ENCODE measurements at places on chromosomes 7 and 10. TPM values are rescaled to one million over a fixed set of nuclear protein-coding genes. Genes with fewer than 3 reads are reported as not detected.

DNA sequence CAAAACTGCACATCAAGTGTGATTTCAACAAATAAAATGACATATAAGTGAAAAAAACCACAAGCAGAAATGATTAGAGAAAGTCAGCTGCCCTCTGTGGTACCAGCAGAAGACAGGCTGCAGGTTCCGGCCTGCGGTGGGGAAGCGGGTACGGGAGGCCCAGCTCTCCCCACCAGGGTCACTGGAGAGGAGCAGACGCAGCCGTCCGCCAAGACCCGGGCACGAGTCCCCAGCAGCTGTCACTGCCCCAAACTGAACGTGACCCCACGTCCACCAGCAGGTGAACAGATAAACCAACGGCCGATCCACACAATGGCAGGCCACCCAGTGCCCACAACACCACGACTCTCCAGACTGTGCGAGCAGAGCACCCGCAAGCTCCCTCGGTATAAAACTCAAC lies 16.1 kb upstream of the MICALL2 start:
- DNase-seq, result no peak

GRCh38 chr10:28684986-28685580 lies 7.8 kb downstream of the BAMBI start:
- peak; percentile 79 for DNase-seq

DNA sequence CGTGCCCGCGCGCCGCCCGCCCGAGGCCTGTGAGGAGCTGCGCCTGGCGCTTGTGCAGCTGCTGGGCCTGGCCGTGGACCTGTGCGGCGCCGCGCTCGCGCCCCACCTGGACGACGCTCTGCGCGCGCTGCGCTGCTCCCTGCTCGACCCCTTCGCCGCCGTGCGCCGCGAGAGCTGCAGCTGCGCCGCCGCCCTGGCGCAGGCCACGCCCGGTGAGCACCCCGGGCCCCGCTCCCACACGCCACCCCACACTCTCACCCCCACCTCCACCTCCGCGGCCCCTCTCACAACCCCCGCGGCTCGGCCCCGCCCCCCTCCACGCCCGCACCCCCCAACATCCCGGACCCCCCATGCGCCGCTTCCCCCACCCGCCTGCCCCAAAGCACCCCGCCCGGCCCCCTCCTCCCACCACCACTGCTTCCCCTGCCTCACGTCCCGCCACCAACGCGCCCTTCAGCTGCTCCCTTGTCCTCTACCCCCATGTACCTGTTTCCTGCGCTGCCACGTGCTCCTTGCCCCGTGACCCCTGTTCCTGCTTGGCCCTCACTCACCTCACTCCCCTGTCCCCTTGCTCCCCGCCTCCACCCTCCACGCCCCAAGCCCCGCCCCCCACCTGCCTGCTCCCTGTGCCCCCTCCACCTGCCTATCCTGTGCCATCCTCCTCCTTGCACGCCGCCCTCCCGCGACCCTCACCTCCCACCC lies at the start of gene PRKAR1B:
PRKAR1B (minus strand) TSS at position 178 of the 702 bp plus-strand sequence. CDS start 15,776 bp downstream, outside the sequence.
- DNase-seq, result no peak

GRCh38 chr10:79608505-79609375 lies 2.0 kb upstream of the SFTPA1 start:
- DNase-seq, result no peak

DNA sequence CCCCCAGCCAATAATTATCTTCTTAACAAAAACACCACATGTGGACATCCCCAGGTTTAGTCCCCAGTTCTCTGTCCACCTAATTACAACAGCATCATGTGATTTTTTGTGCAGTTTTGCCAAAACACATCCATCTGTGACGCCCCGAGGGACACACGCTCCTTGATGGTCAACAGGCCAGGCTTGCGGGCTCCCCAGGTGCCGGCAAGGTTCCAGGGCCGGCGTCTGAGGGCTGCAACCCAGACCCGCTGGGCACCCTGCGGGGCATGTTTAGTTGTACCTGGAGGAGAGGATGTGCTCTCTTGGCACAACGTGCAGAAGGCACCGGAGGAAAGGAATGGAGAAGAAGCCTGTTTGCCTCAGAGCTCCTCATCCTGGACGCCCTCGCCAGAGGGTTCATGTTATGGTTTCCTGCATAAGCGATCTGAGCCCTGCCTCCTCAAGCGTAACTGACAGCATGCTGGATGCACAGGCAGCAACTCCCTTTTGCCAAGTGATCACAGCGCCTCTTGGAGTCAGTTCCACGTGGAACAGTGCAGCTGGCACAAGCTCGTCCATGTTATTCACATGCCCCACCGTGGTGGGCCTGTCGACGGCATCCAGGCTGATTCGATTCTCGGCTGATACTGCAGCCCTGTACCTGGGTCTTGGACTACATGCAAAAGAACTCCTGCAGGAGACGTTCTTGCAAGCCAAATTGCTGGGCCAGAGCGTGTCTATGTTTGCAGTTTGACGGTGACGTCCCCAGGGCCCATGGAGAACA lies 41.6 kb downstream of the JAKMIP3 start:
- DNase-seq, result no peak

Gene VOPP1
- 200 TPM for total RNA-seq

GRCh38 chr10:30758338-30758737 lies 128.8 kb upstream of the LYZL2 start:
- no peak for DNase-seq

Gene FBXO24
- total RNA-seq, result 4.6 TPM

GRCh38 chr7:151168003-151168786 lies 701 bp upstream of the GBX1 start:
- peak; percentile 39 for DNase-seq

GRCh38 chr10:132948351-132948750 lies 6.0 kb upstream of the CFAP46 start:
- no peak for DNase-seq

Gene CYP3A7
- total RNA-seq, result not detected

DNA sequence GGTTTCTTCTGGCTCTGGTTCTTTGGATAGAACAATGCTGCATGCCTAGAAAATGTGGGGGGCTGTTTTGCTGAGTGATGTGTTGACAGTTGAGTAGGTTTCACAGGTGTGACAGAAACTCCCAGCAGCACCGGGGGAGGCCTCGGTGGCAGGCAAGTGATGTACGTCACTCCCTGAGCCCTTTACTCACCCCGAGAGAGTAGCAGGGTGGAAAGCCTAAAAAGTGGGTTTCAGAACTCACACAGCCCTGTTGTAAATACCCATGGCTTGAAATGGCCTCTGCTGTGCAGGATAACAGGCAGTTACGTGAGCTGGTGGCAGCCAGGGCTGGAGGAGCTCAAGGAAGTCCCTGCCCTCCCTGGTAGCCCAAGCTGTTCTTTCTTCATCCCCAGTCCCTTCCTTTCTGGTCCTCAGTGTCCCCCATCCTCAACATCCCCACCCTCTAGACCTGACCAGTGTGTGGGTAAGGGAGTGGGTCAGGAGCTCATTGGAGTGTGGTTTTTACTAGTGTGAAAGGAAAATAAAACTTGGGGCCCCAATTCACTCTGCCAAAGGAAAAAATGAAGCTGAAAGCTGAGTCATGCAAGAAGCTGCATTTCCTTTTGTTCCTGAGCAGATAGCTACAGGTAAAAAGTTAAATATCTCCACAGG lies 258.1 kb downstream of the STK31 start:
- no peak for DNase-seq

GRCh38 chr7:28410628-28411531 lies 1.4 kb upstream of the CREB5 start:
- no peak for DNase-seq

DNA sequence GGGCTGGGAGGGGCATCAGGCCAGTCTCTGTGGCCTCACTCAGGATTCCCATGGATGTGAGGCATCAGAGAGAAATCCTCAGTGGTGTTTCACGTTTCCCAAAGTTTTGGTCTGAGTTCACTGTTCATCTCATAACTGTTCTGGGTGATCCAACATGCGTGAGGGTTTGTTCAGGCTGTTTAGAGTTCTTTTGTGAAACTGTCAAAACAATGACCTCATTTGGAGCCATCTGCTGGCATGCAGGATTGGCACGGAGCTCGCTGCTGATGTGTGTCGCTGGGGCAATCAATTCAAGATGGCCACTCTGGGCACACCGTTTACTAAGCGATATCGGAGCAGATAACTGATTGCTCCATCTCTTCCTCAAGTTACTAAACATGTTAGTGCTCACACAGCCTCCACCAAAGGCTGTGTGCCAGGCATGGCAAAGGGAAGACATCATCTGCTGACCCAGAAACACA lies 365.6 kb downstream of the WDR11 start:
- DNase-seq, result no peak

GRCh38 chr10:102698894-102699293 lies 15.3 kb downstream of the ARL3 start:
- DNase-seq, result no peak

DNA sequence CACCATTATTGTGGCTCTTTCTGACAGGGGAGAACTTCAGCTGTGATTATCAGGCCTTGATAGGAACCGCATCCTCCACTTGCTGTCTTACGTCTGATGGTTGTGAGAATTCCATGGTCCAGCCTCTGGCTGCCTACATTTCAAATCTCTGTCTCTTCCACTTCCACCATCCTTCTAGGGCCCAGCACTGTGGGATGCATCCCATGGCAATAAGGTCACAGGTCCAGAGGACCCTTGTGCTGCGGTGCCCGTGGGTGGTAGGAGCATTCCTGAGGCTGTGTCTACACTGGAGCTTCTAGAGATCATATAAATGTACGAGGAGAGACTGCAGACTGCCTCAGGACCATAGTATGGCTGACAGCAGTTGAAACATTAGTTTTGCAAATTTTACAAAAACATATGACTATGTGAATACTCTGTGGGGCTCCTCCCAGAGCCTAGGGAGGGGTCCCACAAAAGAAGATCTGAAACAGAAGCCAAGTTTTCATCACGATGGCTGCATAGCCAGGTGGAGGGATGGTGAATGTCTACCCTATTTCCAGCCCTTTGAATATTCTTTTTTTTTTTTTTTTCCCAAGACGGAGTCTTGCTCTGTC lies 11.8 kb downstream of the CALML3 start:
- DNase-seq, result no peak

GRCh38 chr7:137664846-137665245 lies 181.9 kb downstream of the DGKI start:
- DNase-seq, result no peak

Gene CACNA2D1
- 3.2 TPM for total RNA-seq

Gene LRRC27
- 17.5 TPM for total RNA-seq

- DNase-seq, result peak; percentile 65
These were observed 27.7 kb downstream of the BTBD16 start for GRCh38 chr10:122298598-122299301.

- DNase-seq, result no peak
These were observed 88.3 kb upstream of the KAT6B start for GRCh38 chr10:74738052-74738451.

DNA sequence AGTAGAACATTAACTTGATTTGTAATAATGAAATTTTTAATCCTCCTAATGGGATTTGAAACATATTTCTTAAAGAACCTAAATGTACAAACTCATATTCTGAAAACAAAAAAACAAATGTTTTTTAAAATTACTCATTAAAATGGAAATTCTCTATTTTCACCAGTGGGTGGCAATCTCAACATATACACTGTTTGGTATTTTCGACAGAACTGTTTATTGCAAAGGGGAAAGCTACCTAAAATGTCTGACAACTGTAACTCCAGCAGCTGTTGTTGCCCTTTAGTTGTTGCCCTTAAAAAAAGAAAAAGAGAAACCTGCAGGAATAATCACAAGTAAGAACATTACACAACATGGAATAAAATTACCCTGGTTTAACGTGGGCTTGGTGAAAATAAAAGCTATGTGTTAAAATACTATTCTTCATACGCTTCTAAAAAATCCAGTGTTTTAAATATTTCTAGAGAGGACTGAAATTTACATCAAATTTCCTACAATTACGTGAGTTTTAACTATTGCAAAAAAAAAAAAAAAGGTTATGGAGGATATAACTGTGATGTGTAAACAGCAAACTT lies 54.5 kb downstream of the COL1A2 start:
- DNase-seq, result peak; percentile 37

GRCh38 chr10:118712930-118713634 lies 41.7 kb downstream of the CACUL1 start:
- no peak for DNase-seq

DNA sequence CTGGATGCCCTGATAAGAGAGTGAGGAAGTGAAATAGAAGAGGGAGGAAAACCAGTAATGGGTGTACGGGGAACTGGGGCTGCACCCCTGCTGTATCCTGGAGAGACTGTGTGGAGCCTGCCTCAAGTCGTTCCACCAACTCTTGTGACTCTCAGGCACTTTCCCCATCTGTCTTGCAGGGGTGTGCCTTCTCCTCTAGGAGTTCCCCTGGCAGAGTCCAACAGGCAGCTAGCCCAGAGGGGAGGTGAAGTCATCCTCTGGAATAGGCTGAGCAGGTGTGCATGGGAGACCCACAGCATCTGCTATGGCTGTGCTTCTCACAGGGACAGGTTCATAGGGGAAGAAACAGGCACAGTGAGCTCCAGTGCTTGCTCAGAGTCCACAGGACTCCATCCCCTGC lies 46.8 kb downstream of the WIPF3 start:
- DNase-seq, result no peak

Gene FOXP2
- 4.3 TPM for total RNA-seq

Gene LIPN
- not detected for total RNA-seq

Gene PCDH15
- not detected for total RNA-seq

Gene GPR15LG
- not detected for total RNA-seq

DNA sequence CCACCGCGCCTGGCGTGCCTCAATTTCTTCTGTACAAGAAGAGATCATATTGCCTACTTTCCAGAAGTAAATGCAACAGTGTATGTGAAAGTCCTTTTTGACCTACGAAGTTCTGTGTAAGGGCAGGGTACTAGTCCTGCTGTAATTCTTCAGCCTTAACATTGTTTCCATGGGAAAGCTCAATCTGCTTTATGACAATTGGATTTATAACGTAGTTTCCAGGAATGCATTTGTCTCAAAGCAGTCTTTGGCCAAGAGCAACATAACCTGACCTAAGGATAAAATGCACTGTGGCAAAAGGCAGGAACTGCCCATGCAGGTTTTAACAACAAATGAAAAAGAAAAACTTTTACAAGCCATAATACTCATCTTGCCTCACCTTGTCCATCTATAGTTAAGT lies 108.1 kb upstream of the PODXL start:
- no peak for DNase-seq

- no peak for DNase-seq
These were observed 415.6 kb upstream of the NPVF start for GRCh38 chr7:25643770-25644394.

Gene DLX5
- not detected for total RNA-seq

GRCh38 chr7:22610263-22610662 lies 110.3 kb upstream of the STEAP1B start:
- DNase-seq, result no peak

Gene NHLRC2
- total RNA-seq, result 22.8 TPM

Gene ANKRD26
- 10.6 TPM for total RNA-seq

GRCh38 chr10:97197030-97197500 lies 11.3 kb upstream of the SLIT1 start:
- DNase-seq, result no peak

- DNase-seq, result no peak
These were observed 21.9 kb downstream of the ADCY1 start for GRCh38 chr7:45595809-45596664.

DNA sequence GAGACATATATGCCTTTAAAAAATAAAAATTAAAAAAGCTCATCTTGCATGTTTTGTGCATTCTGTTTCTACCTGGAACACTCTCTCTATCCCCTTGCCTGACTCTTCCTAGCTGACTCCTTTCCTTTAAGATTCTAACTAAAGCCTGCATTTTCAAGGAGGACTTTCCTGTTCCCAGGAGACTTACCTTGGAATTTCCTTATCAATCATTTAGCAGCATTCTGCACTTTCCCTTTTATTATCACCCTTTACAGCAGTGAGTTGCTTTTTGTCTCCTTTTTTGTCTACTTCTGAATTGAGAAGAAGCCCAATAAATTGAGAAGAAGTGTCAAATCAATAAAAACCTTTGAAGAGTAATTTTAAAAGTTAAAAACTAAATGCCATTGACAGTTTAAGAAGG lies 142.2 kb upstream of the TMEM196 start:
- no peak for DNase-seq

- DNase-seq, result no peak
These were observed 398.8 kb downstream of the TFEC start for GRCh38 chr7:115631782-115632181.

Data from PC-9 (cell line).